ENCODE measurements at places on chromosomes 6 and 20. TPM values are rescaled to one million over a fixed set of nuclear protein-coding genes. Genes with fewer than 3 reads are reported as not detected.

DNA sequence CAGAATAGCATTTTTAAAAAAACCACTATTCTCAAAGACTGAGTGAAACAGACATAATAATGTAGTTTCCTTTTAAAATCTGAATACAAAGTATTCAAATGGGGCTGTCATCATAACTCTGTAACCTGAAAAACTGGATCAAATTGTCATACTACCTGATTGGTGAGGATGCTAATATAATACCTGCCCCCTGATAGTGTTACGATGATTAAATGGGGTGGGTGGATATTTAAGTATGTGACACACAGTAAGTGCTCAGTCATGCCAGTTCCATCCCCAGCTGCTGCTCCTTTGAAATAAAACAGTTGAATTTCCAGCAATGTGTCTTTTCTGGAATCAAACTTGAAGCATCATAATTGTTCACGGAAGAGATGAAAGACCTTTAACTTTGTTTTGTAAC is 8.9 kb downstream of the HTR1B start:
- no peak for DNase-seq

The CYP24A1 gene
- not detected for polyA plus RNA-seq

GRCh38 chr6:108961985-108962384 is 113.8 kb downstream of the ARMC2 start:
- DNase-seq, result no peak

DNA sequence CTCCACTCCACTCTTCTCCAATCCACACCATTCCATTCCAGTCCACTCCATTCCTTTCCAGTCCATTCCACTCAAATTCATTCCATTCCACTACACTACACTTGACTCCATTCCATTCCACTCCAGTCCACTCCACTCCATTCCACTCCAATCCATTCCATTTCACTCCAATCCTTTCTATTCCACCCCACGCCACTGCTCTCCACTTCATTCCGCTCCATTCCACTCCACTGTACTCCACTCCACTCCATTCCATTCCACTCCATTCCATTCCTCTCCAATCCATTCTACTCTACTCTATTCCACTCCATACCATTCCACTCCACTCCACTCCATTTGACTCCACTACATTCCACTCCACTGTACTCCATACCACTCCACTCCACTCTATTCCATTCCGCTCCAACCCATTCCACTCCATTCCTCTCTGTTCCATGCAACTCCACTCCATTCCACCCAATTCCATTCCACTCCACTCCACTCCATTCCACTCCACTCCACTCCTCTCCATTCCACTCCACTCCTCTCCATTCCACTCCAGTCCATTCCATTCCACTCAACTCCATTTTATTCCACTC is 23.4 kb upstream of the DEFB125 start:
- DNase-seq, result no peak

- DNase-seq, result no peak
These were observed 84.9 kb upstream of the TMEM181 start for GRCh38 chr6:158474961-158475343.

DNA sequence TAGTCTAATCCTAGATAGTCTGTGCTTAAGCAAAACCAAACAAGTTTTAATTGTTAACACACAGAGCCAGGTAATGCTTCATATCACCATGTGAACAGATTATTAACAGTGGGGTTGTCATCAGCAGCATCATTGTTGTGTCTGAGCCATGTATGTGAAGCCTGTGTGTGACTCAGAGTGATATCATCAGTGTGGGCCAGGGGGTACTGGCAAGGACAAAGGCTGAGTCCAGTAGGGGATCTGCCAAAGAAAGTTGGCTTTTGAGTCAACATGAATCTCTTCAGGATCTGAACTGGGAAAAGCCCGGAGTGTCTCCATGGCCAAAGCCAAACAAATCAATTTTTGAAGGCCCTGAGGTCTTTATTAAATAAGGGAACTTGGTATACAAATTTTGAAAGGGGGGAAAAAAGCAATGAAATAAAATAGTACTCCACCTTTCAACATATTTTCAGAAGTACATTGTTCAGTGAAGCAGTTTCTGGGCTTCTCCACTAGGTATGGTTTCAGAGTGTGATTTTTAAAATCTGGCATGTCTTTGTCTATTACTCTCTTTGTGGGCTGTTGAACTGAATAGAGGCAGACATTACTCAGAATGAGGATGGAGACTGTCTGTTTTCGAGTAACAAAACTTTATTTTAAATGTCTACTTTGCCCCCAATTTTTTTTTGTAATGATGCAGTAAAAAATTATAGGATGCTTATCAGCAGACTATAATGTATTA is 444.2 kb upstream of the JAG1 start:
- DNase-seq, result no peak

All from right lung (tissue), 10 donors.